ENCODE measurements at places on chromosomes 12 and 14.

DNA sequence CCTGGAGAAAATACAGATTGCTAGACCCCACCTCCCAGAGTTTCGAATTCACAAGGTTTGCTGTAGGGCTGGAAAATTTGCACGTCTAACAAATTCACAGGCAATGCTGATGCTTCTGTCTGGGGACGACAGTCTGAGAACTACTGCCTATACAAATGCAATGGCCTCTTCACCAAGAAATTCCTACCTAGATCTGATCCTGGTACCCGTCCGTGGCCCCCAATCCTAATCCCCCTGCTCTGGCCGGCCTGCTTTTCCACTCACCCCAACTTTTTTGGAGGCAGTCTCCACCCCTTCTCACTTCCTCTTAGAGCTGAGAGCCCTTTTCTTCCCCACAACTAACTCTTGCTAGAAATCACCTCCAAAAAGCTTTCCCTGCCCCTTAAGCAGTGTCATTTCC, 3.1 kb upstream of the SSH1 start:
- DNase-seq: no peak

GRCh38 chr12:106030210-106031071, 108.3 kb downstream of the NUAK1 start:
- DNase-seq: no peak

GRCh38 chr12:108337235-108338223, 1.6 kb downstream of the CMKLR1 start:
- no peak for DNase-seq

GRCh38 chr14:53571641-53572328, 384.8 kb downstream of the BMP4 start:
- DNase-seq: no peak

- DNase-seq: no peak
Measured at GRCh38 chr12:52837413-52837741, 3.3 kb upstream of the KRT79 start.

DNA sequence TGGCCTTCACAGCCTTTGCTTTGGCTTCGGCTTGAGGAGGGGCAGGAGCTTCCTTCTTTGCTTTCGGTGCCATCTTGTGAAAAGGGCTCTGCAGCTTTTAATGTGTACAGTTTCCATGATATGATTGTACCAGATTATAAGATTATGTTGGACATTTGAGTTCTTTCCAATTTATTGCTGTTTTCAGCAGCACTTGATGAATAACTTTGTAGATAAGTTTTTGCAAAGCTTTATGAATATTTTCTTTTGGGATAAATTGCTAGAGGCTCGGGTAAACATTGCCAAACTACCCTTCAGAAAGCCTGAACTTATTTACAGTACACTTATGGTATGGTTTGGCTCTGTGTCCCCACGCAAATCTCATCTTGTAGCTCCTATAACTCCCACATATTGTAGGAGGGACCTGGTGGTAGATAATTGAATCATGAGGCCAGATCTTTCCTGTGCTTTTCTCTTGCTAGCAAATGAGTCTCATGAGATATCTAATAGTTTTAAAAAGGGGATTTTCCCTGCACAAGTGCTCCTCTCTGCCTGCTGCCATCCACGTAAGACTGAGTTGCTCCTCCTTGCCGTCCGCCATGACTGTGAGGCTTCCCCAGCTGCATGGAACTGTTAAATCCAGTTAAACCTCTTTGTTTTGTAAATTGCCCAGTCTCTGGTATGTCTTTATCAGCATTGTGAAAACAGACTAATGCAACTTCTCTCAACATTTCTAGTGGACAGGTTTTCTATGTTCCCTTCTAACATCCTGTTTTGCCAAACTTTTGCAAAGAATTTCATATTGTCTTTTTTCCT, 70.4 kb downstream of the RCOR1 start:
- no peak for DNase-seq

Measured in stimulated activated CD4-positive, alpha-beta T cell treated with anti-CD3 and anti-CD28 coated beads, Interleukin-12 subunit alpha, Interleukin-12 subunit beta, amount 100 ng/mL, for 24 hours (primary cell).